ENCODE measurements at places on chromosomes 12 and 14.

DNA sequence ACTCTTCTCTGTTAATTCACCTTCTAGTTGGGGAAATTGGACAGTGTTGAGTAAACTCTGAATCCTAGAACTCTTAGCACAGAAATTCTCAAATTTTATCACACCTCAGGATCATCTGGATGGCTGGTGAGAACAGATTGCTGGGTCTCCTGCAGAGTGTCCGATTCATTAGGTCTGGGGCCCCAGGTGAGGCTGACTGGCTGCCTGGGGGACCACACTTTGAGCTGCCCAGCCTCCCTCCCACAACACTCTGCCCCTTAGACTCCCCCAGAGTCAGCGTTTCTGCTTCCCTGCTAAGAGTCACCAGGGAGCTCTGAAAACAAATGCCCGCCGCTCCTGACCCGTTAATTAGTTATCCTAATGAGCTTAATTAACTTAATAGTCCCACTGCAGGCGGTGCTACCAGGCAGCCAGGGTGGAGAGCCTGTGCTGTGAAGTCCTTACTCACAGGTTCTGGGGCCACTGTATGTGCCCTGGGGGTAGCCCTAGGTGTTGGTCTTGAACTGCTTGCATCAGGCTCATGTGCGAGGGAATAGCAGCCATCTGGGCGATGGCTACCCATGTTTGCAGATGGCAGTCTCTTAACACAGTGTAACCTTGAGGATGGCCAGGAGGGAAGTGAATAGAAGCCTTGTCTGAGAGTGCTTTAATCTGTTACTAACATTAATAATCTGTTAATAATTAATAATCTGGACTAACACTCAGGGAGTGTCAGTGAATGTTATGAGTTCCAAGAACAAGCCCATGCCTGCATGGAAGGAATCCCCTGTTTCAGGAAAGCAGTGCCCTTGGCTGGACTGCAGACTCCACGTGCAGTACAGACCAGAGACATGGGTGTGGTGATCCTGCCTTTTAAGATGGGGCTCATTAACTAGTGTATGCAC, 35.6 kb downstream of the AACS start:
- DNase-seq: no peak

- DNase-seq: no peak
Measured at GRCh38 chr12:39403376-39403775, 39.5 kb downstream of the KIF21A start.

DNA sequence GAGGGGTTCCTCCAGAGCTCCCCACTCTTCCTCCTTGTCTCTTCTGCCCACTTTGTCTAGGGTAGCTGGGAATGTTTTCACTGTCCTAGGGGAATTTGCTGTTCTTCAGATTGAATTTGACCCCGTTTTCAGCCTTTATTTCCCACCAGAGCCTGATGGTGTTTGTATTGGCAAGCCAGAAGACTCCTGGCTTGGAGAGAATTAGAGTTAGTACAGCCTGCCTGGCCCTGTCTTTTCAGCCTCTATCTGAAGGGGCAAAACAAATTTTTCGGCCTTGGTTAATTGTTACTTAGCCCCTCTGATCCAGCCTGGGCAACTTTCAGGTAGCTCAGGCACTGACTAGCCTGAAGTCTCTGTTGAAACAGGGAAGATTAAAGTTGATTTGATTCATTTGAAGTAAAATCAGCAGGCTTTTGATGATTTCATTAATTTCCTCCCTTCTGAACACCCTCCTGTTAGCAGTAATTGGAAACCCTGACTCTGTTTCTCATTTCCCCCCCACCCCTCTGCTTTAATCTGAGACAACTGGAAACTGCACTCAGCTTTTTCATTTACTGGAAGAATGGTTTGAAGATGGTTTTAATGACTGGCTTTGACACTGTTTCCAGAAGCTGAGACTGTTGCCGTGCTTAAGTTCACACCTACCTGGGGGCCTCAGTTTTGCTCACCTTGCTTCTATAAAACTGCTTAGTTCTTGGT, 63.3 kb downstream of the SUSD6 start:
- no peak for DNase-seq

DNA sequence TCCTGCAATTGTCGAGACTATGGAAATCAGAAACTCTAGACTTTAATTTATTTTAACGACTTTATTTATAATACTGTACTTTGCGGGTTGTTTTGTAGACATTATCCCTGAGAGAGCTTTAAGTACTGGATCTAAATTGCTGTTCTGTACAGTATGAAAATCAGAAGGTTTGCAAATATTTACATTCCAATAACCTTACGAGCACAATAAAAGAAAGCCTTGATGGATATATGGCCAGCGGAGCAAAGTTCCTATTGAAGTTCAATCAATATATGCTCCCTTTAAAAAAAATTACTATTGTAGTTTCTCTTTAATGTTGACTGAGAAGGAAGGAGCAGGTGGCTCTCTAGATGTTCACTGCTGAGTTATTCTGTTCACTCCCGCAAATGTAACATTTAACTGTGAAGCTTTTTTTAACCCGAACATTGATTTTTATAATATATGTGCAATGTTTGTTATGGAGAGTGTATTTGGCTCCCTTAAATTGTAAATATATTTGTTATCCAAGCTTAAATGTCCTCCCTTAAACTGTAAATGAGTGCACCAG, 235.3 kb downstream of the PLCZ1 start:
- no peak for DNase-seq

DNA sequence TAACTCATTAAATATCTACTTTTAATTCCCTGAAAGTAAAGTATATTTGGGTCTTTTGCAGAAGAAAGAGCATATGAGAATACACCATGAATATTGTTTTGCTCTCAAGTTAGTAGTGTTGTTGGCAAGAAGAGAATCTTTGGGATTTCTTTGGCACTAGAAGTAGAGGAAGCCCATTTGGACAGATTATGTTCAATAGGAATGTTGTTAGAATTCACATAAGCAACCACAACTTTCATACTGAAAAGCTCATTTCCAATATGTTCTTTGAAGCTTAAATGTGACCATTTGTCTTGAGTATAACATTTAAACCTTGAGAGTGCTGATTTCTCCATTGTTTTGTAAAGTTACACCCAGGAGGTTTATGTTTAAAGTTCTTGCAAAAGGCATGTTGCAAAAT, 37.6 kb downstream of the PLEKHG7 start:
- DNase-seq: no peak

DNA sequence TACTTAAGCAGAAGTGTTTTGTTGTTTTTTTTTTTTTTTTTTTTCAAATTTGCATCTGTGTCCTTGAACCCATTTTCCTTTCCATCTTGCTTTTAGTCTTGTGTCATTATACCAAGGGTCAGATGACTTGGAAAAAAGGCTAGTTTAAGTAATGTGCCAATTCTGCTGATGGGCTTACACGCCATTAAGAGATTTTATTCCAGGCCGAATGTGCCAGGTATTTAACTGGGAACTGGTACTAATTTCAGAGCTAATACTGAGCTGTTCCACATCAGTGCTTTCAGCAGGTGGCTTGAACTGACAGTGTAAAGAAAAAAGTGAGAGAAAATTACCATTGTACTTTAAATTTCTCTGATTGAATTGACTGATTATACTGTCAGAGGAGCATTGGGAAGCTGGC, 224.9 kb downstream of the NPAS3 start:
- no peak for DNase-seq

GRCh38 chr14:64698903-64699302, 5.3 kb upstream of the PLEKHG3 start:
- DNase-seq: no peak

- DNase-seq: no peak
Measured at GRCh38 chr12:48883305-48884161, 17.9 kb upstream of the RND1 start.

GRCh38 chr12:42935756-42936155, 346.2 kb upstream of the PRICKLE1 start:
- DNase-seq: no peak

- no peak for DNase-seq
Measured at GRCh38 chr12:95509300-95509699, 35.3 kb downstream of the METAP2 start.

DNA sequence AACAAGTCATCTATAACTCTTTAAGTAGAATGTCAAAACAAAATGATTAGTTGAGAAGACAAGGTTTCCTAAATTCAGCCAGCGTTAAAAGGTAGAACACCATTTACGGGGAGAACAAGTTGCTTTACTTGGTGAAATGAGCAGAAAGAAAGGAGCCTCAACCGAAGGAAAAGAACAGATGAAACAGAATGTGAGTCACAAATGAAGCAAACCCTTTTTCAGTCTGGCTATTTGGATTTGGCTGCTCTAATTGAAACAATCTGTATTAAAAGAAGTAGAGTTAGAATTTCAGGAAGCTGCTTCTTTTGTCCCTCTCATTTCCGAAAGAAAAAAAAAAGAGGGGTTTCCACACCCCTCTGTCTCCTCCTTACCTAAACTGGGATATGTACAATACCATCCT, 34.6 kb downstream of the CEP128 start:
- DNase-seq: no peak

- DNase-seq: no peak
Measured at GRCh38 chr12:67651132-67651695, 2.7 kb downstream of the DYRK2 start.

GRCh38 chr14:76726551-76726970, 34.7 kb upstream of the VASH1 start:
- no peak for DNase-seq

DNA sequence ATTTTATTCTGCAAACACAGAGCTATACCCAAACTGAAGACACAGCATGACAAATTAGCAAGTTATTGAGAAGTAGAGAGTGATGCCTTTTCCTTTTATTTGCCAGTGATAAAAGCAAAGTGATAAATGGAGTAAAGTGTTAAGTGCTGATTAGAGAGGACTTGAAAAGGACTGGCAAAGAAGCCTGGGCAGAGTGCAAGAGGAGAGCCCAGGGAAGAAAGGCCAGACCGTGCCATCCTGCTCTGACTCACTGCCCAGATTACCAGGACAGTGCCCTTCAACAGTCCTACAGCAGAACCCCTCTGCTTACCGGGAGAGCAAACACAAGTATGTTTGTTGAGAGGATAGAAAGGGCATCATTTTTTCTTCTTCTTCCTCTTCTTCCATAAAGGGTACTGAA, 106.5 kb downstream of the ETV6 start:
- no peak for DNase-seq

DNA sequence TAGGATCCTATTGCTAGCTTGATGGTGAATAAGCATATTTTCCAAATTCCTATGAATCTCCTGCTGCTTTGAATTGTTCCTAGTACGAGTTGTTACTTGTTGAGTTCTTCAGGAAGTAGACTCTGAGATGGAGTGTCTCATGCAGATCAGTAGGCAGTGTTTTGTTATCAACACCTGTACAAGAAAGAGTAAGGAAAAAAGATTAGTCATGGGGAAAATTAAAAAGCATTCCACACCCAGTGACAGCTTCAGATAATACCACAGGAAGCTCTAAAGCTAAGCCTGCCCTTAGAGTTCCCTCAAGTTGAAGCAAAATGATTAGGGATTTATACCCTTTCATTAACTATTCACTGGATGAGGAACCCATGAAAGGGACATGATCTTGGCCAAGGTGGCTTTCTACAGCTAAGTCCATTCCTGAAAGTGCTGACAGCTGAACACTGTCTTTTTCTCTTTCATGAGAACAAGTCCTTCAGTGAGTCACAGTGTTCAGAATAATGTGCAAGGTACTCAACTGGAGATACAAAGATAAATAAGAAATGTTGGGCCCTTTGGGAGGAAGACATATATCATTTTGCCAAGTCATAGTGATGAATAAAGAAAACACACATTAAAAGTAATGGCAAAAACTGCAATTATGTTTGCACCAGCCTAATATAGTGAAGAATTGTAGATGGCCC, 49.1 kb downstream of the CCER1 start:
- DNase-seq: no peak

GRCh38 chr14:90839024-90839888, 23.0 kb upstream of the TTC7B start:
- DNase-seq: no peak

- DNase-seq: no peak
Measured at GRCh38 chr12:6302621-6303020, 7.9 kb upstream of the PLEKHG6 start.

DNA sequence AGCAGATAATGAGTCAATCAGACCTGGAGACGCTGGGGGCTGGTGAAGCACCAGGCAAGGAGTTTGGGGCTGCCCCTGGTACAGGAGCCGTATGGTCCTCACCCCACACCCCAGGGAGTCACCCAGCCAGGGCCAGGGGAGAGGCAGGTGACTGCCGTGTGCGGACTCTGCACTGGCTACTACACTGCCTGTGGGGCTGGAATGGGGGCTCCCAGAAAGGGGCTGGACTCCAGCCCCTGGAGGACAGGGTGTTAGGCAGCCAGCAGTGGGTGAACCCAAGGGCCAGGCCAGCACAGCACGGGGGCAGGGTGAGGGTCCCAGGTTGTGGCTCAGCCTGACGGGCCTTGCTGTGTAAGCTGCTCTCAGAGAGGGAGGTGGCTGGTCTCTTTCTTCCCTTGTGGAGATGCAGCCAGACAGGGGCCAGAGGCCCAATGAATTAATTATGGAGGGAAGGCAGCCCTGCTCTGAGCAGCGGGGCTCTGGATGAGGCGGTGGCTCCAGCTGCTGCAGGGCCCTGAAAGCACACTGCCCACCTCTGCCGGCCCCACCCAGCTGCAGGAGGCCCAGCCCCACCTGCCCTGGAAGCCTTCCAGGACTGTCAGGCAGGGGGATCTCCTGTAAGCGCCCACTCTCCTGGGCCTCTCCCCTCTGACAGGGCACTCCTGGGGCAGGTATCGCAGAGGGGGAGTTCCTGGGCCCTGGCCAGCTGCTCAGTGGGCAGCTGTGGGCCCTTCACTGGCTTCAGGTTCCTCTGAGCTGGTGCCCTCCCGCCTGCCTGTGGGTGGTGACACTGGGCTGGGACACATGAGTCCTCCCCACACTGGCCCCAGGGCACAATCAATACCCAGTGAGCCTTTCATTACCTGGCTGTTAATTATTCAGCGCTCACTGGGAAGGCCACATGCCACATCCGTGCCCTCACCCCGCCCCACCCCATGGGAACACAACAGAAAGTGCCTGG, 142.5 kb upstream of the C14orf180 start:
- DNase-seq: no peak

DNA sequence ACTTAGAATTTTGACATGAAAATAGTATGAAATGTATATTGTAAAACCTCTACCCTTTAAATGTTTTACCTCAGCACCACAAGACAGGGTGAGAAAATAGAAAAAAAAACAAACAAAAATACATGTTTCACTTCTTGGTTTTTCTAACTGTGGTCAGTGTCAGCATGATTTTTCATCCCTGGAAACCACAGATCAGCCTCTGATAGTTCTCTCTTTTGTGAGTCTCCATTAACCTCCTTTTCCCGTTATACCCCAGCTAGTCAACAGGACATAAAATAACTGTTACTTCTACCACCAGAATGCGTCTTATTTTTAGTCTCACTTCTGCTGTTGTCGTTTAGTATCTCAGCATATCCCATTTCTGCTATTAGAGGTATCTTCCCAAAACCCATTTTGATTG, 48.3 kb upstream of the KCNMB4 start:
- DNase-seq: no peak

DNA sequence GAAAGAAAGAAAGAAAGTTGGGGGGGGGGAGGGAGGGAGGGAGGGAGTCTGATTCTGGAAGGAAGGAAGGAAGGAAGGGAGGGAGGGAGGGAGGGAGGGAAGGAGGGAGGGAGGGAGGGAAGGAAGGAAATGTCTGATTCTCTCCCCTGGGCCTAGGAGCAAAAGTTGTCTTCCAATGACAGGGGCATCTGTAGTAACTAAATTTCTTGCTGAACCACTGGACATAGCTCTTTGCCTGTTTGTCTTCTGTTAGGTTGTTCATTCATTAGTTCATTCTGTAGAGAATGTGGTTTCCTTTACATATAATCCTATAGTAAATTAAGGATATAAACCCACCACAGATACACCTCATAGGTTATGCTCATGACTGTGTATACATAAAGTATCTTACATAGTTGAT, 59.9 kb downstream of the GPR68 start:
- no peak for DNase-seq

- DNase-seq: no peak
Measured at GRCh38 chr14:58769771-58770170, 132.0 kb downstream of the DACT1 start.

GRCh38 chr12:63093084-63093483, 57.9 kb downstream of the AVPR1A start:
- no peak for DNase-seq
